Activated CD4-positive, alpha-beta T cell treated with anti-CD3 and anti-CD28 coated beads for 4 hours (primary cell): ENCODE measurements at places on chromosomes 4 and X.

- no peak for DNase-seq
Observed at GRCh38 chrX:7254144-7254543, 106.2 kb upstream of the PUDP start.

- no peak for DNase-seq
Observed at GRCh38 chr4:3729188-3729881, 36.9 kb upstream of the ADRA2C start.

DNA sequence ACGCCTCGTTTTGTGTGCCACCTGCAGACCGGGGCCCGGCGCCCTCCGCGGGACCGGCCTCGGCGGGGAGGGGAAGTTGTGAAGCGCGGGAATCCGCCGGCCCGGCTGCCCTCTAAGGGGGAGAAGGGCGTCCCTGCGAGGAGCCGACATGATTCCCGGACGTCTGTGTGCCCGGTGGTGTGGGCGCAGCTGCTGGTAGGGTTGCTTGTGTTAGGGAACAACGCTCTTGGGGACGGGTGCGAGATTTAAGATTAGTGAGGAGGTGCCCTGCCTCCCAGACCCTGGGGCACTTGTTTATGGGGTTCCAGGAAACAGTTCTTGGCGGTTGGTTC lies 627 bp downstream of the CDKN2AIP start:
- DNase-seq = no peak

DNA sequence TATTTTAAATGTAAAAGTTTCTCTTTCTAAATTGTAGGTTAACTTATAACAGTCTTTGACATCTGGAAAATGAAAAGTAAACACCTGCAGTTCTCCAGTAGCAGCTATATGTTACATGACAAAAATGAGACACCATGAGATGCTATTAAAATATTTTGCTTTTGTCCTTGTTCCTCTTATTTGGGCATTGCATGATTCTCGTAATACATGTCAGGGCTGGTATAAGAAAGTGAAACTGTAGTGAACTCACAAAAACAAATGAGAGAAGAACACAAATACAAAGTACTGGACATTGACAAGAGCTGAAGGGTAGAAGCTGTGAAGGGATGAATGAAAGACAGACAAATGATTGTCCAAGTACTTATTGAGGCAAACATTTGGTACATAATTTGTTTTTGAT lies 9.0 kb downstream of the GK2 start:
- DNase-seq = no peak

DNA sequence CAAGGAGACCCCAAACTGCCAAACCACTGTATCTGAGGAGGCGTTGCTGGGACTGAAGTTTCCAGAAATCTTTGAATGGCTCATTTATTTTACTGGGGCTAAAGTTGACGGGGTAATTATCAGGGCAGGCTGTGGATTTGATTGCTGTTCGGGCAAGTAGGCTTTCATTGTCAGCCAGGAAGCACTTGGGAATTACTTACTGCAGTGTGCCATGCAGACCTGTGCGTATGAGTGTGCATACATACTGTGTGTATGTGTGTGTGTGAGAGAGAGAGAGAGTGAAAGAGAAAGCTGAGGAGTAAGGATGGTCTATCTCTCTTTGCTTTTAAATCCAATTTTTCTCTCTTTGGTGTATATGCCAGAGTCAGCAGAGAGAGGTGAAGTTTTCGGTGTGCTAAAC lies 122.7 kb downstream of the NPNT start:
- DNase-seq = no peak

DNA sequence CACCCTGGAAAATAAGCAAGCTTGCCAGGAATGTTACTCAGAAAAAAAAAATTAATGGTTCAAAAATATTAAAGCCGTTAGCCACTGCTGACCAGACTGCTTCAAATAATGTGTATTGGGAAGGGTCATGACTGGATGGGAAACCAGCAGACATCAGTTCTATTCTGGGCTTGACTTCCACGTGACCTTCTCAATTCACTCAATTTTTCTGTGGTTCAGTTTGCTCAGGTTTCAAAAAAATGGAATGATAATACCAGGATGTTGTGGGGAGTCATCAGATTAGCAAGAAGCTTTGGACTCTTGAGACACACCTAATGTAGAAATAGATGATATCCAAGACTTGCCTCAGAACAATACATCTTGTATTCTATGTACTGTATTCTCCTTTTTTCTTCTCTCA lies 541.9 kb upstream of the BOD1L1 start:
- no peak for DNase-seq

DNA sequence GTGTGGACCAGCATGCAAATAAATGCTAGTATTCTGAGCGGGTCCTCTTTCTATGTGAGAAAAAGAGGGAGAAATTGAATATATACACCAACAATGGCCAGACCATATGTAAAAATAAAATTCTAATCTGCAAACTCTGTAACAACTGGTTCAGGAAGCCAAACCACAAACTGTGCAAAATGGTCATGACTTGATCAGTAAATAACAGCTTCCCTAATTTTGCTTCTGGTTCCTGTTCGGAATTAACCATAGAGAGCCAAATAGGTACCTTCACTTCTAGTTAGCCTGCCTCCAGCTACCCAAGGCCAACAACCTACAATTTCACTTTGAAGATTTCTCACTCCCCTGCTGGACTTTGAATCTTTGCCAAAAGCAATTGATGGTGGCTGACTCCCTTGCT lies 1313.2 kb downstream of the ADGRL3 start:
- DNase-seq = no peak

DNA sequence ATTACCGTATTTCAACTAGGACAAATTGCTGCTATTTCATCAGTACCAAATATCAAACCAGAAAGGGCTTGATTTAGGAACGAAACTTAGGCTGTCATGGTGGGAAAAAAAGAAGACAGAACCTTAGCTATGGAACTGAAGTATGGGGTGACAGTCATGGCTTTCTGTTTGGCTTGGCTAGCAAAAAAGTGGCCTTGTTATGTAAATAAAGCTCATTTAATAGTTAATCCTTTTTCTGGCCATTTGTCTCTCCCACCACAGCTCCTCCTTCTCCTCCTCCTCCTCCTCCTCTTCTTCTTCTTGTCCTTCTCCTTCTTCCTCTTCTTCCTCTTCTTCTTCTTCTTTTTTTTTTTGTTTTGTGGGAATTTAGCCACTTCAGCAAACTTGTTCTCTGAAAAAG lies 434.7 kb upstream of the NDST4 start:
- no peak for DNase-seq
